ENCODE measurements at places on chromosomes 4 and X.

GRCh38 chrX:22392133-22392948 lies 119.6 kb downstream of the CBLL2 start:
- no peak for DNase-seq

DNA sequence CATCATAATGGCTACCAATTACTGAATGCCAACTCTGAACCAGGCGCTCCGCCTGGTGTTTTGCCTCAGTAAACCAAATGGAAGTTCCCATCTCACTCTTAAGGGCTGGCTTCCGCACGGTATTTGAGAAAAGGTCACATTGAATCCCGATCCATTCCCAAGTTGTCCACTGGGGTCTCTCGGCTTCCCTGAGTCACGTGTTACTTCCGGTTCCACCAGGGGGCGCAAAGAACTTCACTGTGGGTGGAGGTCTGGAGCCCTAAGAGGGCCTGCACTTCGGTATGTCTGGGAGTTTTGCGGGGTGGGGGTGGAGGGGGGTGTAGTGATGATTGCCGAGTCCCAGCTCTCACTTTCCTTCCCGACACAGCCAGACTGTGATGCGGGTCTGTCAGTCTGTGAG lies 13.4 kb upstream of the NHS start:
- DNase-seq = no peak

DNA sequence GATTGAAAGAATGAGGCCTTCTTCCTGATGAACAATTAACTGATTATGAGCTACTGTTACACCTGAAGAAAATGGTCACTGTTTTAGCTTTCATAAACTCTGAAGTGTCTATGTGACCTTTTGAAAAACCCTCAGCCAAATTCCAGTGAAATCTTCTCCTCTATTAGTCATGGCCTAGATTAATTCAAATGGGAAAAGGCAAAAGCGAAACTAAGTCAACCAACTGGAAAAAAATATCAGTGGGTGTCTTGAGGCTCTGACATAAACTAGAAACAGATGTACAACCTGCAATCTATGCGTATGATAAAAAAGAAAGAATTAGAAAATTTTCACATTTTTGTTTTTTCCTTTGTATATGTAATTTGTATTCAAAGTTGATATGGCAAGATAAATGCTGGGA lies 169.4 kb upstream of the BANK1 start:
- DNase-seq = no peak

- no peak for DNase-seq
These were observed 61.7 kb upstream of the RELL1 start for GRCh38 chr4:37747772-37748330.

- DNase-seq = no peak
These were observed 406.4 kb downstream of the PPARGC1A start for GRCh38 chr4:23483320-23483960.

- peak; percentile 55 for DNase-seq
These were observed 4.5 kb downstream of the NBDY start for GRCh38 chrX:56733459-56734046.

- no peak for DNase-seq
These were observed 369.3 kb downstream of the FBXW7 start for GRCh38 chr4:152166567-152166966.

DNA sequence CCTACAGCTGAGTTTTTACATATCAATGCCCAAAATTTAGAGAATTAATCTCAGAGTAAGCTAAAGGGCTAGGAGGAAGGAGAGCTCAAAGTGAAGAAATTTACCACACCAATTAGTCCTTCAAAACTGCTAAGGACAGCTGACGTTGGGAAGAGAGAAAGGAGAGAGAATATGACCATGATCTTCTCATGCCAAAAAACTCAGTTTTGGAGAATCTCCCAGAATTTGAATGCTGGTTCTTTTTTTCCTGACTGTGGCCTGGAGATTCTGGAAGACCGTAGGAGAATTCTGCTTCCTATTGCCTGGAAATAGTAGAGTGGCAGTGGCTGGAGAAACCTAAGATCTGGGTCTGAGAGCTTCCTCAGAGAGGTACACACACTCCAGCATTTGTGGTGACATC lies 834.4 kb upstream of the SLIT2 start:
- no peak for DNase-seq

DNA sequence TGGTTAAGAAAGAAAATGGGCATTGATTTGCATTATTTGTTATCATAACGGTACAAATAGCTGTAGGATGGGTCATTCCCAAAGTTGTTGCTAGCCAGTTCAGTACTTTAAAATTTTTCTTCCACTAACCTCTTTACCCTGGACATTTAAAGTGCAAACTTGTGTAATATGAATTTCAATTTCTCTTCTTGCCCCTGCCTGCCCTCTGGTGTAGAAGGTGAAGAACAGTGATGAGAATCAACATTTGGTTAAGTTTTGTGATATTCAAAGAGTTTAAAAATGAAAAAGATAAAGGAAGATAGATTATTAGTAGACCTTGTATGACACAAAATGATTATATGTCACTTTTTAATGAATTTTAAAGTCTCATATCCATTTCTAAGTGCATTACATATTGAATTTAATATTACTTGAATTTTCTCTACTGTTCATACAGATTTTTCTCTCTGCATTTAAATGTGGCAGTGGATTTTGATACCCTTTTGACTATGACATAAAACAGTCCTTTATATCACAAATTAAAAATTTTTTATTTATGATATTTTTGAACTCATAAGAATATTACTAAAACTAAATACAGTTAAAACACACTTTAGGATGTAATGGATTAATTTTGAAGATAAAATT lies 337.7 kb downstream of the BMPR1B start:
- no peak for DNase-seq

DNA sequence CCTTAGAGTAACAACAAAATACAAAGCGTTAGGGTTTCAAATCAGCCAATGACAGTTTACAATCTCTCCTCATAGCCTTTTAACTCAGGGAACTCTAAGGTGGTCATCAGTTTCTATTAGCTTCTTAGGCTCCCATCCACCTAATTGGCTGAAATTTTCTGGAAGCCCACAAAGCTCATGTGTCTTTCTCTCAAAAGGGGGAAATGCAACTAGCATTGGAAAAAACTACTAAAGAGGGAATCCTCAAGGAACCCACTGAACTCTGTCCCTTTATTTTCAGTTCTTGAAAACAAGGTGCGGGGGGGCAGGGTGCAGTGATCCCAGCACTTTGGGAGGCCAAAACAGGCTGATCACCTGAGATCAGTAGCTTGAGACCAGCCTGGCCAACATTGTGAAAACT lies 56.4 kb downstream of the PDGFC start:
- DNase-seq = no peak

- DNase-seq = no peak
These were observed 93.2 kb upstream of the DIAPH2 start for GRCh38 chrX:96591421-96591820.

- no peak for DNase-seq
These were observed 81.6 kb downstream of the GATB start for GRCh38 chr4:151679231-151679630.

DNA sequence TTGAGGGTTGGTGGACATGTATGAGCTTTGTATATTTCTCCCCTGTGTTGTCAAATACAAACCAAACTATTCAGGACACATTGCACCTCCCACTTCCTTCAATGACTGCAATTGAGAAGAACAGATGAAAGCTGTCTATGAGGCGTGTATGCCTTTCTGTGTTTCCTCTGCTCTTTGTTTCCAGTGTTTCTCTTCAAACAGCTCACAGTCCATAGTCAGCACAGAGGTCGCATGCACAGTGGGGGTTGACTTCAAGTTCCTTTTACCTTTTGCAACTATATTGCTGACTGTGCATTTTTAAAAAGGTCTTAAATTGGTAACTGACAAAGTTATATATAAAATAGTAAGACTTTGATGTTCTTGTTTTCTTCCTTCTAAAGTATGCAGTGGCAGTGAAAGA lies 957.8 kb downstream of the C4orf33 start:
- DNase-seq = no peak

DNA sequence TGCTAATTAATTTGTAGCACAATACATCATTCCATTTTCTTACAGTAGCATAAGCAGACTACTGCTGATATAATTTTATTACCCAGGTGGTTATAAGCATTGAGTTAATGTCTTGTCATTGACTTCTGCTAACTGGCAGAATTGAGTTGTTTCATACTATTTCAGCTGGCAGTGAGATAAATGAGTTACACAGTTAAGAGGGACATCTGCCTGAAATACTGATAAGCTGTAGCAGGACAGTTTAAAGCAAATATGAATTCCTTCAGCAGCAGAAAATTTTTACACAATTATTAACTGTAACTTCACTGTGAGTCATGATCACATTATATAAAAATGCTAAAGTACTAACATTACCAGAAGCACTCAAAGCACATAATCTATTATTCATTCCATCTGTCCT lies 326.8 kb downstream of the INPP4B start:
- DNase-seq = no peak

GRCh38 chr4:147123146-147123545 lies 177.5 kb upstream of the TTC29 start:
- DNase-seq = no peak

DNA sequence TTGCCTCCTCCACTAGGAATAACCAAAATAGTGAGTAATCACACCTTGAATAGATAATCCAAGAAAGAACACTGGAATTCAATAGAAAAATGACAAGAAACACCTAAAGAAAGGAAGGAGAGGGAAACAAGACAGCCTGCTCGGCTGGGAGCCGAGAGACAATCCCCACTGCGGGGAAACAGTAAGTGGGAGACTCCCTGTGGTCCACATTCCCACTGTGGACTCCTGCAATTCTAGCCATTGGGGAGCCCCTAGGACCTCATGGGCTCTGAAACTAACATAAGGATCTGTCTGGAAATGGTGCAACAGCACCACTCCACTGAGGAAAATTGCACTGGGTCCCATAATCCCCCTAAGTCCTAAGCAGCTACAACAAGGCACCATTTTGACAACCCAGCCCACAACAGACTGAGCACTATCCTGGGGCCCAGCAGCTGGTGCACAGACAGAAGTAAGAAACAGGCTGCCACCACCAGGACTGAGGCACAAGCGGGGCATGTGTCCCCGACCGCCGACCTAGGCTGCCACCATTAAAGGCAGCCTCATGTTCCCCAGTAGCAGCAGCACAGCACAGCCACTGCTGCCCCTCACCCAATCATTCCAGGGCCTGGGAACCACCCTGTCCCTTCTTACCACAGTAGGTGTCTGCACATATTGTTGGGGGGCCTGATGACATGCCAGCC lies 14.2 kb downstream of the LRBA start:
- no peak for DNase-seq

DNA sequence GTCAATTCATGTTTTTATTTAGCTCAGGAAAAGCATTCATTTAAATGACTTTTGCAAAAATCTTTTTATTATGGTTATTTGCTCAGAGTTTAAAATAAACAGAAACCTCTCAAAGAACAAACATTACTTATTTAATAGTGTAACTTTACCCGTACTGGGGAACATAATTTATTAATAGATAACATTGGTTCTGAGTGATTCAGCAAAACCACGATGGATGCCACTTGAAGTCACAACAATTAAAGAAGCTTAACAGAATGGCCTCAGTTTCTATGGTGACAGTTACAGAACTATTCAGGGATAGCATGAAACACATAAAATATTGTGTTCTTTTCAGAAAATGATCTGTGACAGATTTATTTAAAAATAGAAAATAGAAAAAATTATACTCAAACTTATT lies 368.7 kb downstream of the CCSER1 start:
- DNase-seq = no peak

Data from activated CD8-positive, alpha-beta memory T cell treated with anti-CD3 and anti-CD28 coated beads, Interleukin-2, amount 50 U/mL, for 4 hours (primary cell).